NCI-H510A treated with DMSO at 0.1 percent for 48 hours (cell line): ENCODE measurements at places on chromosomes 6 and 20.

GRCh38 chr6:119037941-119038623 is 40.4 kb downstream of the FAM184A start:
- DNase-seq = no peak

DNA sequence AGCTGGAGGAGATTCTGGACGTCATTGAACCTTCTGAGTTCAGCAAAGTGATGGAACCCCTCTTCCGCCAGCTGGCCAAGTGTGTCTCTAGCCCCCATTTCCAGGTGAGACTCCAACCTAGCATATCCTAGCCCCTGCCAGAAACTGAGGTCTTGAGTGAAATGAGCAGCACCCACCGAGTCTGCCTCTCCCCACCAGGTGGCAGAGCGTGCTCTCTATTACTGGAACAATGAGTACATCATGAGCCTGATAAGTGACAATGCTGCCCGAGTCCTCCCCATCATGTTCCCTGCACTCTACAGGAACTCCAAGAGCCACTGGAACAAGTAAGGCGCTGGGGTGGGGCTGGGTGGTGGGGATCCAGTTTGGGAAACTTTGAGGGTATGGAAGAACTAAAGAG is 4.6 kb downstream of the MEA1 start:
- DNase-seq = peak; percentile 35

- no peak for DNase-seq
Observed at GRCh38 chr6:44064948-44065272, 62.3 kb downstream of the MRPL14 start.

DNA sequence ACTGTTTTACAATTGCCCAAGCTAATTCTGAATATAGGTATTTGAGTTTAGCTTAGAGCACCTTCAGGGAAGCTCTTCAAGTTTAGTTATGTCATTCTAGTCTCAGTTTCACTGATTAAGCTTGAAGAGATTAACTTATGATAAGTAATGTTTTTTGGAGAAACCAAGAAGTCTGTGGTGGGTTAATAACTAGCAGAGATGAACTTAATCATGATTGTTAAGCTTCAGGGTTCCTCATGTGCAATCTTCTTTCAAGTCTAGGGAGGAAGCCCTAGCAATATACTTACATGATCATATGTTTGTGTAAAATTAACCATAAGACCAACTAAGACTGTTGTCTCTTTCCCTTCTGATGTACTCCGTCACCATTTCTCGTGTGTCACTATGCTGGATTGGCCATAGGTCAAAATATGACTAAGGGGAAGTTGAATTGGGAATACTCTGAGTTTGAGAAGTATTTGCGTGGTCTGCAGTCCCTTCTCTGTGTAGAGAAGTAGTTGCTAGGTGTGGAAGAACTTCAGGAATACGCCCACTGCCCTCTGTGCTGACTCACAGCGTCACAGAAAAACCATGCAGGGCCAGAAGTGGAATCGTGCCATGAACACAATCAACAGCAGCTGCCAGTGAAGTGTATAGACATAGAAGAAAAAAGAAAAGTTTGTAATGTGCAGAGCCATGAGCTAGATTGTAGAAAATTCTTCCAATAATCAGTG is 88.3 kb downstream of the SH3BGRL2 start:
- DNase-seq = no peak

DNA sequence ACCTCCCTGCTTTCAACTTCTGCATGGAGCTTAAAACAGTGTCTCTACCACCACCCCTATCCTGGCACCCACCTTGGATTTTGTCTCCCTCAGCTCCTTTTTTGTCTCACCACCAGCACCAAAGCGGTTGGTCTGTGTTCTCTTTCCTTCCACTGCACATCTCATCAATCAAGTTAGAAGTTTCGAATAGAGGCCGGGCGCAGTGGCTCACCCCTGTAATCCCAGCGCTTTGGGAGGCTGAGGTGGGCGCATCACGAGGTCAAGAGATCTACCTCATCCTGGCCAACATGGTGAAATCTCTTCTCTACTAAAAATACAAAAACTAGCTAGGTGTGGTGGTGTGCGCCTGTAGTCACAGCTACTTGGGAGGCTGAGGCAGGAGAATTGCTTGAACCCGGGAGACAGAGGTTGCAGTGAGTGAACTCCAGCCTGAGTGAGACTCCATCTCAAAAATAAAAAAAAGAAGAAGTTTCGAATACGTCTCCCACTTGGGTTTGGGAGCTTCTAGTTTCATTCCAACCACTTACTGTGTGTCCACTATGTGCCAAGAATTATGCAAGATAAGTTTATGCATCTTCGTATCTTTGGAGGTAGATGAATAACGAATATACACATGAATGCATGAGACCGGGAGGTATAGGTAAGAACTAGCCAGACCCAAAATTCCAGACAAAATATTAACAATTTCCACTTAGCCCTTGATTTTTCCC is 5.9 kb downstream of the PCED1A start:
- no peak for DNase-seq

- DNase-seq = no peak
Observed at GRCh38 chr6:122652431-122652830, 42.2 kb downstream of the PKIB start.

GRCh38 chr6:25384967-25385366 is 105.8 kb downstream of the CARMIL1 start:
- DNase-seq = no peak
